Activated naive CD4-positive, alpha-beta T cell (primary cell): ENCODE measurements at places on chromosomes 5 and 9.

- no peak for DNase-seq
These were observed 313.2 kb downstream of the CDH10 start for GRCh38 chr5:24331531-24331930.

DNA sequence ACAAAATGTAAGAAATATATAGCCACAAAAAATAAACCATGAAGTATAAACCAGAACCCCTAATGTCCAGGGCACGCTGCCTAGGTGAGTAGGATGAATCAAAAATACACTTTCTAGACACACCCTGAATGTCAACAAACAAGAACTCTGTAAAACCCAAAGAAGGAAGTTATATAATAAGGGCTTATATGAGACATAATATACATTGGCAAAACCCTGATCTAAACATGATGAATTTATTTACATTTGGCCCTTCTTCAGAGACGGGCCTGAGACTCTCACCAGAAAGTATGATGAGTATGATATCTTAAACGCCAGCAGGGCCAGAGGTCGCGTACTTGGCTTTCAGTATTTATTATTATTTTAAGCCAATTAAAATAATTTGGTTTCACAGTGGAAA lies 125.1 kb upstream of the FST start:
- no peak for DNase-seq

DNA sequence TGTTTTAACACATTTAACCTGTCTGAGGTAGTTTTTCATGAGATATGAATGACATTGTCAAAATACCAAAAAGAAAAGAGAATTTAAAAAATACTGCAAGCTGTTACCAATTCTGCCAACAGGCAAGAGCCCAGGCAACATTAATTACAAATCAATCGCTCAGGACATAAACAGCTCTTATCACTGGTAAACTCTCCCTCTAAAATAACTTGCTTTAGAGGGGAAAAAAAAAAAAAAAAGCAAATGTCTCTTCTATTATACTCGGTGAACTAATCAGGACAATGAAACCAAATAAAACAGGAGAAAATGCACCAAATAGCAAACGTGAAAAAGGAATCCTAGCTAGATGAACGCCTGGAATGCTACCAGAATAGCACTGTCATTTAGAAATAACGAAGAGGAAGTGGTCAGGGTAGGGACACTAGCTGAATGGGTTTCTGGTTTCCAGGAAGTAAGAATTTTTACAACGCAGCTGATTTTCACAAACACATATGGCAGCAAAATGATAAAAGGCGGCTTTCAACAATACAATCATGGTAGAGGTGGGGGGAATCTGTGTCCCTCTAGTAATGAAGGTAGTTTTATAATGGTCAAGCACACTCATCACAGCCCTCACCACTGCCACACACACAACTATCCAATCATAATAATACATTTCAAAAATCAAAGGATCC lies 94.9 kb downstream of the DENND1A start:
- no peak for DNase-seq

GRCh38 chr9:124708074-124708473 lies 63.0 kb downstream of the NR6A1 start:
- DNase-seq: no peak

- no peak for DNase-seq
These were observed 267.5 kb downstream of the ENC1 start for GRCh38 chr5:74373076-74373475.
